Left ventricle myocardium inferior (tissue), 1 donor: ENCODE measurements at places on chromosomes 16 and 17.

DNA sequence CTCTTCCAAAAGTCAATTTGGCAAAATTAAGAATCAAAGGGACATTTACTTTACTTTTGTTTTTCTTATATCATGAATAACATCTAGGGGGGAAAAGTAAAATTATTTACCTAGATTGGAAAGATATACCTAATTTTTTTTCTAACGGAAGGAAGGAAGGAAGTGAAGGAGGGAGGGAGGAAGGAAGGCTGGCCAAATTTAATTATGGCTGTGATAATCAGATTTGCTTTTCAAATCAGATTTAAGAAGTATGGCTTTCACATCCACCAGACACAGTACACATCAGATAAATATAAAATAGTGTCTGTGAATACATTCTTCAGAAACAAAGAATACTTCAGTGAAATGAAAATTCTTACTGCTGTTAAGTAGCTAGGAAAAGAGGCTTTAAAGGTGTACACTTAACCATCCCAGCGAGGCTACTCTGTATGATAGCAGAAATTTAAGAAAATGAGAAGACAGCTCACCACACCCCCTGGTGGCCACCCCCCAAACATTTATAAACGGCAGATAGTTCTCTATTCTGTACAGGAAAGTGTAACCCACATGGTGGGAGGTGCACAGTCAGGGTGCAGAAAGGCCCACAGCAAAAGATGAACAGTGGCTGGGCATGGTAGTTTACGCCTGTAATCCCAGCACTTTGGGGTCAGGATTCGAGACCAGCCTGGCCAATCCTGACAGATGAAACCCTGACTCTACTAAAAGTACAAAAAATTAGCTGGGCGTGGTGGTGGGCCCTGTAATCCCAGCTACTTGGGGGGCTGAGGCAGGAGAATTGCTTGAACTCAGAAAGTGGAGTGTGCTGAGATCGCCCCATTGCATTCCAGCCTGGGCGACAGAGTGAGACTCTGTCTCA lies 150.8 kb downstream of the SSH2 start:
- DNase-seq: peak; percentile 82

DNA sequence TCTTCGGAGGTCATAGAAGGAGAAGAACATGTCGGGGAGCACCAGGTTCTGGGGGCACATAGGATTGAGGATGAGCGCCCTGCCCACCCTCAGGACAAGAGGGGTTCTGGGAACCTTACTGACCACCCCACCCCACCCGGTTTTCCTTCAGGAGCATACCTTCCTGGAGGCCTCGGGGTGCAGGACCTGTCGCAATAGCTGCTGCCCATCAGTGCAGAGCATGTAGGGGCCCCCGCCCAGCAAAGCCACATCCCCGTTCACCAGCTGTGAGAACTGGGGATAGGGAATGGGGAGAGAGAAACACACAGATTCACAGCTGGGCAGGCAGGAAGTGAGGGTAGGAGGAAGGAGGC lies 2.1 kb downstream of the ESRP2 start:
- no peak for DNase-seq

GRCh38 chr16:791131-791530 lies 2.7 kb downstream of the CHTF18 start:
- DNase-seq: no peak

DNA sequence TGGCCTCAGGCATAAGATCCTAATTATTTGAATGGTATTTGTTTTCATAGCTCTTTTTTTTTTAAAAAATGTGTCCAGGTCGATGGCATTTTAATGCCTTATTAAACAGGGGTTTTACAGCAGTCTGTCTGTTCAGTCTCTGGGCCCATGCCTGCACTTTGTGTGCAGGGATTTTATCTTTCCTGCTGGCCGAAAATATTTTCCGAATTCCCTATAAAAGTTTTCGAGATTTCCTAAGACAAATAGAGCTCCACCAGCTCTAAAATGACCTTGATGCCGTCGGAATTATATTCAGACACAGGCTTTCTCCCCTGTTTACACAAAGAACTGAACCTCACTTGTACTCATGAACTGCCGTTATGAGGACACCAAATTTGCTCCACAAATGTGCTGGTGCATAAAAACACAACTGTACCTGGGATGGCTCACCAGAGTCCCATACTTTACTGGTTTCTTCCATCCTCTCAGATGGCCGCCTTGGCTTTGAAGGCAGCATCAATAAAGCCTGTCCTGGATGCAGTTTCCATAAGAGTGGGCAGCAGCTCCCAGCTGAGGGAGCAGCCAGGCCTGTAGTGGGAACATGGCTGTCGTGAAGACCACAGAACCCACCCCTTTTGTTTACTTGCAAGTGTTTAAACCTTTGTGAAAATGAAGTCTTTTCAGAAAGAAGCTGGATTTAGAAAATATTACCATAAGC lies 44.9 kb downstream of the TBX4 start:
- no peak for DNase-seq

DNA sequence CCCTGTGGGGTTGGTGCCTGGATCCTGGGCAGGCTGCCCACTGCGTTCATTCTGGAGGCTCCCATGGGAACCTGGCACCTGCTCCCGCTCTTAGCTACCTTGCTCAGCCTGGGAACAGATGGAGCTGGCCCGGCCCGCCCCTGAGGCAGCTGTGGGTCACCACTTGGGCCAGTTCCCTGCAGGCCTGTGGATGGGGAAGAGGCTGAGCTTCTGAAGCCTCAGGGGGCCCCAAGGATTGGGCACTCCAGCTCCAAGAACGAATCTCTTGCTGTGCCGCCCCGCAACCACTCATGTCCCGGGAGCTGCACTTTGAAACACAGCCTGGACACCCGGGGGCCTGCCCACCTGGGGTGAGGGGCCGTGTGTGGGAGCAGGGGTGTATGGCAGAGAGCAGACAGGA lies 37.7 kb downstream of the BAHCC1 start:
- DNase-seq: no peak

- DNase-seq: no peak
Measured at GRCh38 chr17:64139542-64139941, 9.6 kb upstream of the ERN1 start.

DNA sequence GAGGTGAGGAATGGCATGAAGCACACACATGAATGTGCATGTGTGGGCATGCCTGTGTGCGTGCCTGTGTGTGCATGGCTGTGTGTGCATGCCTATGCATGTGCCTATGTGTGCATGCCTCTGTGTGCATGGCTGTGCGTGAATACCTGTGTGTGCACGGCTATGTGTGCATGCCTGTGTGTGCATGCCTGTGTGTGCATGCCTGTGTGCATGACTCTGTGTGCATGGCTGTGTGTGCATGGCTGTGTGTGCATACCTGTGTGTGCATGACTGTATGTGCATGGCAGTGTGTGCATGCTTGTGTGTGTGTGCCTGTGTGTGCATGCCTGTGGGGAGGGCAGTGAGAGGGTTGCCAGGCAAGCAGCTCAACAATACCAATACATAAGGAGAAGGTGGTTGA lies 276.5 kb upstream of the ERCC4 start:
- no peak for DNase-seq

DNA sequence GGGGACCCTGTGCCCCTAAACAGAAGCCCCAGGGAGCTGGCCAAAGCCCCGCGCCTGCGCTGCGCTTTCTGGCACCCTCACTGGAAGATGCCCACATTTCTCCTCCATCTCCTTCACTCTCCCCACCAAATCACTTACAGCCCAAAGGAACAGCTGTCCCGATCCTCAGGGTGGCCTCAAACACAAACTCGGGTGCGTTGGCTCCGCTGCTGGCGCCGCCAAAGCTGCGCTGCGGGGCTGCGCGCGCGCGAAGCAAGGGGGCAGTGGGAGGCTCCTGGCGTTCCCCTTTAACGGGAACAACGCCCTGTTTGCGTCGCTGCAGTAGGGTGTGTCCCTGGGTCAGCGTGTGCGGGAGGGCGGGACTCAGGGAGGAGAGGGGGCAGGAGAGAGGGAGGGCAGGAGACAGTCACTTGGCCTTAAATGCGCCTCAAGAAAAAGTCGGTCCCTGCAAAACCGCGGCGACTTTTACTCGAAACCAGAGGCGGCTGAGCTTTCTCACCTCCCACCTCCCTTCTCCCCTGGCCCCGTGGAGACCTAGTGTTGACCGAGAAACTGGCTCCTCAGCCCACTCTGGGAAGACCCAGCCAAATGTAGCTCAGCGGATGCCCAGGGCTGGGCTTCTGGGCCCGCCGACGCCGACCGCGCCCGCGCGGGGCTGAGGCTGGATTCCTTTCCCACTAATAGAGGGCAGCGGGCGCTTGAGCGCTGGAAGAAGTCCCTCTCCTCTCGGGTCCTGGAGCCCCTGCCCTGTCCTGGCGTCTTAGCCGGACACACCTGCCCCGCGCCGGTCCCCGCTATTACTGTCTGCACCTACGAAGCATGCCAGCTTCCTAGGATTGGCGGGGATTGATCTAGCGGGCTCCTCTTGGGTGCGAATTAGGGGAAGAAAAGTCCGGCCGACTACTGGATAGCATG lies 2.6 kb downstream of the PMP22 start:
- peak; percentile 92 for DNase-seq

- DNase-seq: no peak
Measured at GRCh38 chr16:27417047-27417671, 15.2 kb downstream of the IL21R start.

DNA sequence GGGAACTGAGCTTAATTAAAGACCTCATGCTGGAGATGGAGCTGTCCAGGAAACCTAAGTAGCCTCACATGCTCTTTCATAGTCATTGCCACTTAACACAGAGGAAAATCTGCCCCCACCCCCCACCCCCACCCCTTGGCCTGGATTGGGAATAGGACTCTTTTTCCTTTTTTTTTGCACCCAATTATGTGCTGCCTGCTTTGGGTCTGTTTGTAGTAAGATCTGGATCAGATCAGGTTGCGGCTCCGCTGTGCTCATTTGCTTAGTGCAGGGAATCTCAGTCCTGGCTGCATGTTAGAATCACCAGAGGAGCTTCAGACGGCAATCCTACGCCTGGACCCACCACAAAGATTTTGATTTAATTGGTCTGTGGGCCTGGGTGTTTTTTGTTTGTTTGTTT lies 219.0 kb downstream of the UTP18 start:
- no peak for DNase-seq

GRCh38 chr16:68800257-68800875 lies 43.0 kb upstream of the TANGO6 start:
- DNase-seq: no peak

DNA sequence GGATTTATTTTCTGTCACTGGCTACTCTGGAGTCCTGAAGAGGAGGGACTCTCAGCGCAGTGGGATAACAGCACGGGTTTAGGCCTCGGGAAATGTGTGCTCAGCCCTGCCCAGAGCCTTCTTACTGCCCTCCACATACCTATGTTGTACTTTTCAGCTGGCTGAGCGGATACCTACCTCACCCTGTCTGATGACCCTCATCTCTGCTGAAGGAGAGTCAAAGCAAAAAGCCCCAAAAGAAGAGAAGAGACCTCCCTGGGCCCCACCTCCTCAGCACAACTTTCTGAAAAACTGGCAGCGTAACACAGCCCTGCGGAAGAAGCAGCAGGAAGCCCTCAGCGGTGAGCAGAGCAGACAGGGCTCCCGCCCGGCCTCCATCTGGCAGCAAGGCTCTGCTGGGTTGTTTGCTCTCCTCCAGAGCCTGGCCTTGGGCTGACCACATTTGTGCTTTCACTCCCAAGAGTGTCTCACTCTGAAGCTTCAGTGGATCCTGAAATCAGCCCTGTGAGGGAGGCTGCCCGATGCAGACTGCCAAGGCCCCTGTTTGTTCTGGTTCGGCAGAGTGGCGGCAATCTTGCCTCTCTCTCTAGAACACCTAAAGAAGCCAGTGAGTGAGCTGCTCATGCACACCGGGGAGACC lies 10.3 kb downstream of the MYCBPAP start:
- no peak for DNase-seq

DNA sequence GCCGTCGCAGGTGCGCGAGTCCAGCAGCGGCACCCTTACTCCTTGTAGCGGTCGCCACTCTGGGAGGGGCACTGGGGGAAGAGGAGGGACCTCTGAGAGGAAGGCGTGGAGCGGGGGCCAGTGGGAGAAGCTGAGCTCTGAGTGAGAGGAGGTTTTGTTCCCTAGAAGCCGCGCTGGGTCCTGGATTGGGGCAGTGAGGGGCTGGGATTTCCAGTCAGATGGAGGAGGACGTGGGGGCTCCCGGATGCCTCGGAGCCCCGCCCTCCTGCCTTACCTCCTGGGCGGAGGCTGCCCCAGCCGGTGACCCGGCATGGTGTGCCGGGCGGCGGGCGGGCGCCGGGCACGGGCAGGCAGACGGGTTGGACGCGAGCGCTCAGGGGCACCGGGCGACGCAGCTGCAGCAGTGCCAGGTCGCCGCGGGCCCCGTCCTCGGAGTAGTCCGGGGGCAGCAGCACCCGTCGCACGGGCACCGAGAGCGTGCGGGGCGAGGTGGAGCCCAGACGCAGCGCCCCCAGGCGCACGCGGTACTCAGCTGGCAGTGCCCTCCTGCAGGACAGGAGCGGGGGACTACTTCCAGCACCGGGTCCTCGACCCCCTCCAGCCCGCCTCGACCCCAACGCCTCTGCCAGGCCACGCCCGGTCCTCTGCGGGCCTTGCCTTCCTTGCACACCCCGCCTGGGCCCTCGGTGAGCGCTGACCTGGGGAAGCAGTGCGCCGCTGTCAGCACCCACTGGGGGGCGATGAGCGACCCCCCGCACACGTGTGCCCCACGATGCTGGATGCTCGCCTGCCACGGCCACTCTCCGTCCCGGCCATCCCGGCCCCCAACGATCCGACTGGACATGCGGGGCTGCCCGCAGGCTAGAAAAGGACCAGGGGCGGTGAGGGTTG lies 2.0 kb downstream of the PRSS33 start:
- no peak for DNase-seq

DNA sequence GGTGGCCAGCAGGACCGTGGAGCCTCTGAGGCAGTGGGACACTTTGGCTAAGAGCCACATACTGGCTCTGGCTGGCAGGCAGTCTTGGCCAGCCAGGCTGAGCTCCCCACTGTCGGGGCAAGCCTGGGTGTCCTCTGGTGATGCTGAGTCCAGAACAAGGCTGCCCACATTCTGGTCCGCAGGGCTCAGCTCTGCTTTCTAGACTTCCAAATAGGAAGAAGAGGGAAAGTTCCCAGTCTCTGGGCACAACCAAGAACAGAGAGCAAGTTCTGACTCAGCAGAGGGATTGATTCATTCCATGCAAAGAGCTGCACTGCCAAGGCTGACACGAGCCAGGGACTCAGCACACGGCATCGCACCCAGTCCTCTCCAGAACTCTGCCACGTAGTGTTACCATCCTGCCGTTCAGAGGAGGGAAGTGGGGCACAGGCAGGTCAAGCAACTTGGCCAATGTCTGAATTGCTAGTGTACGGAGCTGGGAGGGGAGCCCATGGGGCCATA lies 58.9 kb downstream of the NOS2 start:
- DNase-seq: no peak

- DNase-seq: peak; percentile 74
Measured at GRCh38 chr17:79046197-79046915, 22.4 kb downstream of the C1QTNF1 start.

DNA sequence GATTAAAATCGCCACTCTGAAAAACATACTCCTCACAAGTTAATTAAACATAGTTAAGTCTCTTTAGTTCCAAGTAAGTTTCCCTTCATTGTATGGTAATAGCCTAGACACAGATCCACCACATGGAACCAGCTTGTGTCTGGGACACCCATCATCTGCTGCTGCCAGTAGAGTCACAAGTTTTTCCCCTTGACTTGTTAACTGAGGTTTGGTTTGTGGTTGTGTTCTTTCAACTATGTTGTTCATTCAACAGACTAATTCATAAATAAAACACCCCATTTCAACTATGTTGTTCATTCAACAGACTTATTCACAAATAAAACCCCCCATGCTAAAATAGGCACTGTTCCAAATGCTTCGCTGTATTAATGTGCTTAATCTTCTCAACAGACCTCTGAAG lies 24.4 kb downstream of the YWHAE start:
- DNase-seq: no peak
